Stimulated activated CD4-positive, alpha-beta T cell treated with anti-CD3 and anti-CD28 coated beads, Interleukin-1b, Interleukin-23, amount 100 ng/mL, for 1 hour (primary cell): ENCODE measurements at places on chromosomes 5 and 9.

DNA sequence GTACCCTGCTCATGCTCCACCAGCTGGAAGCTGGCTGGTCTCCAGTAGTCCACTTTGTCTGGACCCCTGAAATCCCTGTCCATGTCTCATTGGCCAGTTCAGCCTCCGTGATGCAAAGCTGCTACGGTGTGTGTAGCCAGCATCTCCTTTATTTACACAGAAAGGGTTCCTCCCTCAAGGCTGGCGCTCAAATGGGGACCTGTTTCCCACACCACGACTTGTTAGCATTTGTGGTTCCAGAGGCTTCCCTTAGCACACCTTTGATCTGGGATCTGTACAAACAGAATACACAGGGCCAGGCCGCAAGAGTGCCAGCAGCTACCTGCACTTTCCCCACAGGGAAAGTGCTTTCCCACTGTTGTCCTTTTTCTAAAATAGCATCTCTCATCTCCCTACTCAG is 5.7 kb upstream of the SMU1 start:
- DNase-seq, result no peak

- no peak for DNase-seq
Measured at GRCh38 chr9:3548648-3549047, 22.8 kb upstream of the RFX3 start.

- DNase-seq, result no peak
Measured at GRCh38 chr5:140136624-140137023, 10.9 kb downstream of the IGIP start.

- DNase-seq, result no peak
Measured at GRCh38 chr5:116922532-116922931, 347.9 kb upstream of the SEMA6A start.

DNA sequence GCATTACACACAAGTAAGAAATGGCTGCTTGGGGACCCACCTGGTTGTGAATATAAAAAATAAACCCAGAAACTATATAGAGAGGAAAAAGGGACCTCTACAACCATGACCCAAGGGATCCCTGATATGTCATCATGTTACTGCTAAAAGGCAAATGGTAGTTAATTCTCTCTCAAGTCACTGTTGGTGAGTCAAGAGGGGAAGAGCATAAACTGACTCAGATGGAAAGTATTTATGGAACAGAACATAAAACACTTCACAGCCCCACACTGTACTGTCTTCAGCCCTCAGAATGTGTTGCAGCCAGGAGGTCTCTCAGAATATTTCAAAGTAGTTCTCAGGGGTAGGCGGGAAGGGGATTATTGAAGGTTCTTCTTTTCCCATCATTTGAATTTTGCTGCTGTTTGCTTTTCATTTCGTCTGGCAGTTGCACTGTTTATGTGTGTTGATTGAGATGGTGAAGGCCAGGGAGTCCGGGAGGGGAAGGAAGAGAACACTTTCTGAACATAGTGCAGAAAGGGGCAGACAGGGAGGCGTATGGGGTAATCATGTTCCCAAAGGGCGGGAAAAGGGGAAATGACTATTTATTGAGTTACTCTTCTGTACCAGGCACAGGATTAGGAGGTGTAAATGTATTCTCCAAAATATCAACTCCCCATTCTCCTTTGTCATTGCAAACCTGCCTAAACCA is 85.5 kb downstream of the TEK start:
- DNase-seq, result no peak

DNA sequence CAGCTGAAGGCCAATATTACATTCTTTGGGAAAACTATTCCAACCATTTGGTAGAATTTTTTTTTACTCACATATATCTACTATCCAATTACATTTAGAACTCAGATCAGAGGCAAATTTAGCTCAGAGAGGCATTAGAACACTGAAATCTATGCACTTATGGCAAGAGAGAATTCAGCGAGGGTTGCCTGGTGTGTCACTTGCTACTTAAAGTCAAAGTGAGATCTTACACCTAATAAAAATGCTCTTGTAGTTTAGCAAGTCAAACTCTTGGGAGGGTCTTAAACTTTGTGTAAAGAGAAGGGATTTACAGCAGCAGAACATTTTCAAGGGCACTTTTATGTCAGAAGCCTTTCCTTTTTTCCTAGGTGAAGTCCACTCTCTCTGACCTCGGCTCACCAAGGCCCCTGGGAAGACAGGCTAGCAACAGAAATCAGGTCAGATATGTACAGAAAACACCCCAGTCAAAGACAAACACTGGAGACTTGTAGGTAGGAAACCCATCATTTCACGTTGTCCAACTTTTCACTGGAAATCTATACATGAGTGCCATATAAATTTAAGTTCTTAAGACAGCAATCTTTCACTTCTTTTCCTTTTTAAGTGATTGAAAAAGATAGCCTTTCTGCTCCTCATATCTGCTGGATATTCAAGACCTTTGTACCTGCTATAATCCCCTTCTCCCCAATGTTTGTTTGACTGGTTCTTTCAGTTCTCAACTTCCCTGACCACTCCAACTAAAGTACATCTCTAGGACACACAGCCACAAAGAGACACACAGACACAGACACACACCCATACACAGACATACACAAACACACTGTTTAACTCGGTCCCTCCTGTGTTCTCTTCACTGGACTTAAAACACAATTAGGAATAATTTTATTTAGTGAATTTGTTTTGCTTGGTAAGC is 635.8 kb downstream of the PDE4D start:
- no peak for DNase-seq

- no peak for DNase-seq
Measured at GRCh38 chr5:156947925-156948324, 15.1 kb downstream of the TIMD4 start.

DNA sequence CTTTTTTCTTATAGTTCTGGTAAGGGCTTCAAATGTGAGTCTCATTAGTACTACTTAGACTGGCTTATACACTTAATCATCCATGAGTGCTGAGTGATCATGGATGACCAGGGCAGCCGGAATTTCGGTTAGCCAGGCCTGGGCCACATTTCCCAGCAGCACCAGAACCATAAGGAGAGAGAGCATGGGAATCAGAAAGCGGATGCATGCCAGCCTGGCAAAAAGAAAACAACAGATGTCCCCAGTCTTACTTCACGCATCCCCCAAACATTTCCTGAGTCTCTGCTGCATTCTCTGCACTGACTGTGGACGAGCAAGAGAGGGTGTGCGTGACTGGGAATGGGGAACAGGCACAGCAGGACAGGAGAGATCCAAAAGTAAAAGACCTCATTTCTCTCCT is 371.1 kb upstream of the ZNF608 start:
- DNase-seq, result no peak
